AG04449 (cell line): ENCODE measurements at places on chromosomes 16 and 17.

GRCh38 chr17:82283208-82283749, 9.8 kb upstream of the CSNK1D start:
- DNase-seq: no peak

GRCh38 chr16:19859166-19859565, 25.5 kb downstream of the GPRC5B start:
- no peak for DNase-seq

DNA sequence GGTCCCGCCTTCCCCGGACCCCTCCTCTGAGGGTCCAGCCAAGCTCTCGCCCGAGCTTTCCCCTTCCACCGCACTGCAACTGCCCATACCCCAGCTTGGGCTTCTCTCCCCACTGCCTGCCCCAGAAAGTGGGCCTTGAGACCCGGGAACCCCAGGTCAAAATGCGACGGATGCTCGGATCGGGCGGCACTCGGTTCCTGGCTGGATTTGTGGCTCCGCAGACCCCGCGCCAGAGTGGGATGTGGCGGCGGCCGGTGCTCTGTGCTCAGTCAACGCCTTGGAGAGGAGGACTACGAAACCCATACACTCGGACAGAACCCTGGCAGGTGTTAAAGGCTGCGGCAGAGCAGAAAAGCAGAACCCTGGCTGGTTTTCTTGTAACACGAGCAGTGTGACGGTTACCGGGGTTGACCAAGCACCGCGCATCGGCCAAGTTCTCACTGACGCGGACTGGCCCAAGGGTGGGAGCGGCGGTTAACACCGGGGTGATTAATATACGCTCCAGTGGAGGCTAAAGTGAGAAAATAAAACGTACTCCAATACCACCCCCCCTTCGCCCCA, 885 bp upstream of the SLFN13 start:
- no peak for DNase-seq

GRCh38 chr17:49926886-49927285, 42.1 kb upstream of the DLX4 start:
- DNase-seq: no peak

GRCh38 chr16:25950586-25951281, 259.0 kb downstream of the HS3ST4 start:
- no peak for DNase-seq

- no peak for DNase-seq
Observed at GRCh38 chr17:42853004-42853403, 2.0 kb downstream of the AOC3 start.

GRCh38 chr17:71914812-71915211, 206.0 kb upstream of the SOX9 start:
- DNase-seq: no peak

GRCh38 chr16:102060-102855, 24.2 kb downstream of the MPG start:
- DNase-seq: no peak

- DNase-seq: no peak
Observed at GRCh38 chr16:84254062-84254461, 14.2 kb upstream of the KCNG4 start.

GRCh38 chr16:17921357-17921978, 415.1 kb downstream of the NPIPA8 start:
- DNase-seq: no peak

- DNase-seq: no peak
Observed at GRCh38 chr17:39658760-39659159, 6.4 kb upstream of the TCAP start.

GRCh38 chr16:17965133-17965900, 371.2 kb downstream of the NPIPA8 start:
- no peak for DNase-seq

DNA sequence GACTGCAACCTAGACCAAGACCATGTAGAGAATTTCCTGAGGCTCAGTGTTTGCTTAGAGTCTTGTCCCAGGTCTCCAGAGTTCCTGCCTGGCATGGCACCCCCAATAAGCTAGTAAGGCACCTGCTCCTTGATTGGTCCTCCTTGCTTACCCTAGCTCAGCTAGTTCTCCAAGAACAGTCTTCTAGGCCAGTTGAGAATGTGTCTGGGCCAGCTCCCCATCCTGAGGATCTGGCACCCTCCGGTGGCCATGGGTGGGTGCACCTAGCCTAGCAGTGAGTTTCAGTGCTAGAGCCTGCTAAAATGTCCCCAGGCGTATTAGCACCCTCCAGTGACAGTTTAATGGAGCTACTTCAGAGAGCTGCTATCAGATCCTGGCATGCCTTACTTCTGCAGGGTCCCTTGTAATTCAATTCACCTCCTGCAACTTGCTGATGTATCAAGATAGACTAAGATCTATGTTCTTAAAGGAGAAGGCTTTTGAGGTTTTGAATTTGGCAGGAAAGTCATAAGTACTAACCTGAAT, 44.4 kb upstream of the MED13 start:
- peak; percentile 7 for DNase-seq

DNA sequence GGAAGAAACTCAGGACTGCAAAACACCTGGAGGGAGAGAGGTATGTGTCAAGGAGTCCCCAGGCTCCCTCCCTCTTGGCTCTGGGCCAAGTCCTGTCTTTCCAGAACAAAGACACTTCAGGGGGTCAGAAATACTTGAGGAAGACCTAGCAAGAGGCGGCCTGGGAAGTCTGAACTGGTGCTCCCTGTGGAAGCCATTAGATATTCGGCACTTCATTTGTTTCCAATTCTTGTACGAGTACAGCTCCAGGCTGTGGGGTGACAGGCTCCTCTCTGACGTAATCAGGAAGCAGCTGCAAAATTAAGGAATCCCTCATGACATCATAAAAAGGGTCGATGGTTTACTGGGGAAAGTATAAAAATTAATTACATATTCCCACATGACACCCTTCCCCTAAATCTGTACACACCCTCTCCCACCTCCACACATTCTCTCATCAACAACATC, 108.7 kb downstream of the SMG6 start:
- DNase-seq: no peak

- no peak for DNase-seq
Observed at GRCh38 chr16:88015806-88016140, 64.5 kb downstream of the BANP start.

DNA sequence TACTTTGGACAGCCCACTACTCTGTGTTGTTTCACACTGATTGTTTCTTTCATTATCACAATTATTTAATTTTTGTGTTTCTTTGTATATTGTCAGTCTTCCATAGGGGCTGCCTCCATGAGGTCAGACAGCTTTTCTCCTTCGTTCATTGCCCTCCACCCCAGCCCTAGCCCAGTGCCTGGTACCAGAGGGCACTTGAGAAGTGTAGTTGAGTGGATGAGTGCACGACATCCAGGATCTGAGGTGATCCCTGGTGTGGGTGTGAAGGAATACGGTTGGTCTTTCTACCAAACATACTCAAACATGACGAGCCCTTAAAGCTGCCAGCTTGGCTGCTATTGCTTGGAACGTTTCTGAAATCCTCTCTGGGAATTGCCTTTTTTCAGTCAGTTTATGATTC, 37.9 kb downstream of the DHRS7B start:
- no peak for DNase-seq

- DNase-seq: no peak
Observed at GRCh38 chr17:56373981-56374833, 219.3 kb upstream of the NOG start.

GRCh38 chr16:3348547-3349167, 7.0 kb upstream of the OR2C1 start:
- no peak for DNase-seq

- no peak for DNase-seq
Observed at GRCh38 chr16:11562941-11563340, 23.8 kb downstream of the LITAF start.

DNA sequence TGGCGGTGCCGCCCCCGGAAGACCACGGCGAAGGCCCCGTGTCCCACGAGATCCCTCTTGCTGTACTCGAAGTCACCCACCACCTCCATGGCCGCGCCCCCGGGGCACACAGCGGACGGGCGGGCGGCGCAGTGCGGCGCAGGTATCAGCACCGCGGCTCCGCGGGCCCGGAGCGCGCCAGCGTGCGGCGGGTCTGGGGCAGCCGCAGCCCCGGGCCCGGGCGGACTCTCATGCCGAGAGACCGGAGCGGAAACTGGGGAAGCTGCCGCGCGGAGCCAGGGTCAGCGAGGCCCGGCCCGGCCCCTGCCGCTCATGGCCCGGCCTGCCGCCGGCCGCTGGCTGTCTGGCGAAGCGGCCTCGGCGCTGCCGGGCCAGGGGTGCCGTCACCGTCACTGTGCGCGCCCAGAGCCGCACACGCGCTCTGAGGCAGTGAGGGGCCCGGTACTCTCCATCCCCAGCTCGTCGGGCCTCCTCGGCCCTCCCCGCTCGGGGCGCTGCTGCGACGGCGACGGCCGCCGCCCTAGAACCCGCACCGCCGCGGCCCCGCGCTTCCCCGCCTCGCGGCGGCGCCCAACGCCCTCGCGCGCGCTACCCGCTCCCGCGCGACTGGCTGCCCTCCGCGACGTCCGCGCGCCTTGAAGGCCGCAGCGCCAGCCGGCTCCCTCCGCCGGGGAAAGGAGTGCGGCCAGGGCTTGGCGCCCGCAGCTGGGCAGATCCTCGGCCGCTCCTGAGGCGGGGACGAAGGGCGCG, at the start of gene ULK2:
Gene ULK2 (minus strand): TSS at position 608 of the 750 bp plus-strand sequence. CDS start 519 bp downstream, at position 89.
- DNase-seq: no peak

DNA sequence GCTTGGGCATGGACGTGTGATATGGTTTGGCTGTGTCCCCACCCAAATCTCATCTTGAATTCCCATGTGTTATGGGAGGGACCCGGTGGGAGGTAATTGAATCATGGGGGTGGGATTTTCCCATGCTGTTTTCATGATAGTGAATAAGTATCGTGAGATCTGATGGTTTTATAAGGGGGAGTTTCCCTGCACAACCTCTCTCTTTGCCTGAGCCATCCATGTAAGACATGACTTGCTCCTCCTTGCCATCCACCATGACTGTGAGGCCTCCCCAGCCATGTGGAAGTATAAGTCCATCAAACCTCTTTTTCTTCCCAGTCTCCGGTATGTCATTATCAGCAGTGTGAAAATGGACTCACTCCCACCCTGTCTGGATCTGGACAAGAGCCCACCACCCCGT, 393.4 kb downstream of the SEC14L1 start:
- no peak for DNase-seq

DNA sequence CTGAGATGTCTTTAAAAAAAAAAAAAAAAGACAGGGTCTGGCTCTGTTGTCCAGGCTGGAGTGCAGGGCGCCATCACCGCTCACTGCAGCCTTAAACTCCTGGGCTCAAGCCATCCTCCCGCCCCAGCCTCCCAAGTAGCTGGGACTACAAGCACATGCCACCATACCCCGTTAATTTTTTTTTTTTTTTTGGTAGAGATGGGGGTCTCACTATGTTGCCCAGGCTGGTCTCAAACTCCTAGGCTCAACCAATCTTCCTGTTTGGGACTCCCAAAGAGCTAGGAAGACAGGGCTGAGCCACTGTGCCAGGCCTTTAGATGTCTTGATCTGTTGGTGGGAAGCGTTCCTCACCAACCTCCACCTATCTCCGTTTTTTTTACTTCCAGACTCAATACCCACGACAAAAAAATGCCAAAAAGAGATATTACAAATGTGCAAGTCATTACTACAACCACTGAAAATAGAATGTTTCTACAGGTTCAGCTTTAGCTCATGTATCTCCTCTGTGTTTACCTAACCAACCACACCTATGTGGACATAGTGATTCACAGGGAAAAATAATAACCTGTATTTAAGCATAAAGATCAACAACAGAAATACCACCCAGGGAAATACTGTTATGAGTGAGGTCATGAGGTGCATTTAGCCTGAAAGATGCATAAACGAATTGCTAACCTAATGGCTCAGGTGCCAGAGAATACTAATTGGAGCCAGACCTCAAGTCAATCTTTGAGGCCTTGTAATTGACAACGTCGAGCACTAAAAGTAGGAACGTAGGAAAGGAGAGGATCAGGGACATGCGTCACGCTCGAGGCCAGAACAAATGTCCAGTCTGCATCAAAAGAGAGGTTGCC, 22.6 kb downstream of the NACA2 start:
- no peak for DNase-seq

GRCh38 chr16:19184823-19185509, 16.9 kb downstream of the SYT17 start:
- DNase-seq: no peak

- DNase-seq: no peak
Observed at GRCh38 chr16:57358527-57359095, at the start of gene CCL22. Gene CCL22 (plus strand): TSS chr16:57358783. CDS start chr16:57358817, 34 bp downstream.

GRCh38 chr17:55420776-55421178, 858 bp downstream of the MMD start:
- no peak for DNase-seq
